ENCODE measurements at places on chromosomes 6 and 20.

DNA sequence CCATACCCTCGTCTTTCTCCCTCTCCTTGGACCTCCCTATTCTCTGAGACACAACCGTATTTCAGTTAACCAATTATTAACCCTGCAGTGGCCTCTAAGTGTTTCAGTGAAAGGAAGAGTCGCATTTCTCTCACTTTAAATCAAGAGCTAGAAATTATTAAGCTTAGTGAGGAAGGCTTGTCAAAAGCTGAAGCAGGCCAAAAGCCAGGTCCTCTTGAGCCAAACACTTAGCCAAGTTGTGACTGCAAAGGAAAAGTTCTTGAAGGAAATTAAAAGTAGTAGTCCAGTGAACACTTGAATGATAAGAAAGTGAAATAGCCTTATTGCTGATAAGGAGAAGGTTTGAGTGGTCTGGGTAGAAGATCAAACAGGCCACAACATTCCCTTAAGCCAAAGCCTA is 58.3 kb downstream of the SNX9 start:
- DNase-seq: no peak

- no peak for DNase-seq
Measured at GRCh38 chr6:130381012-130381411, 15.2 kb downstream of the TMEM200A start.

DNA sequence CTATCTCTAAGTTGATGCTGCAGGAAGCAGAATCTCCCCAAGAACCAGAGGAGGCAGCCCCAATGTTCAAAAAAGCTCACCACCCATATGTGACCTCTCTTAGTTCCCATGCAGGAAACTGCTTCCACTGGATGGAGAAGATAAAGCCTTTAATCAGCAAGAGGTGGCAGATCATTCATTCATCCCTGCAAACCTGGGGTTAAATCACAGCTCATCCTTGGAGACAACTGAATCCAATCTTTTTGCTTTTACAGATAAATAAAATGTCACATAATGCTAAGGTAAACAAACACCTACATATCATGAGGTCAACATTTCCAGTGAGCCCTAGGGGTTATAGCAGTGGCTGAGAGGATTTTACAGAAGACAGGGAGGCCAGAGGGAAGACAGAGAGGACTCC is 112.7 kb upstream of the CD93 start:
- no peak for DNase-seq

GRCh38 chr6:107815846-107816245 is 8.3 kb downstream of the SCML4 start:
- no peak for DNase-seq

- no peak for DNase-seq
Measured at GRCh38 chr6:119669221-119669620, 319.7 kb upstream of the MAN1A1 start.

GRCh38 chr6:17688481-17688880 is 18.2 kb downstream of the NUP153 start:
- DNase-seq: no peak

DNA sequence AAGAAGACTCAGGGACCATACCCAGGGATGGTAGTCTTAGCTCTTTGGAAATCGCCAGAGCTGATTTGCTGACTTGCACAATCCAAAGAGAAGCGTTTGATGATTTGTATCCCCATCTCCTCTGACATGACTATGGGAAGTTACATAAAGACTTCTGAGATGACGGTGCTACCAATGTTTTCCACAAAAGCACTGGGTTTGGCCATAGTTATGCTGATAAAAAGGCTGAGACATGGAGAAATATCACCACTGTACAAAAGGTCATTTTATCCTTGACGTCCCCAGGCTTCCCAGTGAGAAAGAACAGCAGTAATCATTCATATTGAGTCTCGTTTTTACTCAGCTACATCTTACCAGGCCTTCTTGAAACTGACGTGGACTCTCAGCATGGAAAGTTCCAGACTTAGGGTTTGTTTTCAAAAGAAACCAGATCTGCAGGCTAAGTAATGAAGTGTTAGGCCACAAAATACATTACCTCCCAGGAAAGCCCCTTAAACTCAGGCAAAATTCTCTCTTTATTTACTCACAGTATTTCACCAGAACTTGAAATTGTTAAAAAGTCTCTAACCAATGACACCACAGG is 370.3 kb upstream of the JARID2 start:
- DNase-seq: no peak

DNA sequence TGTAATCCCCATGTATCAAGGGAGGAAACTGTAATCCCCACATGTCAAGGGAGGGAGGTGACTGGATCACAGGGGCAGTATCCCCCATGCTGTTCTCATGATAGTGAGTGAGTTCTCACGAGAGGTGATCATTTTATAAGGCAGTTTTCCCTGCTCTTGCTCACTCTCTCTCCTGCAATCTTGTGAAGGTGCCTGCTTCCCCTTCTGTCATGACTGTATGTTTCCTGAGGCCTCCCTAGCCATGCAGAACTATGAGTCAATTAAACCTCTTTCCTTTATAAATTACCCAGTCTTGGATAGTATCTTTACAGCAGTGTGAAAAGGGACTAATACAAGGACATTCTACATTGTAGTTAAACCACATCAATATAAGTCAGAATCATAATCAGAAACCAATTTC is 112.4 kb downstream of the BTBD9 start:
- DNase-seq: no peak

GRCh38 chr20:3011752-3012151 is 31.7 kb upstream of the GNRH2 start:
- no peak for DNase-seq

DNA sequence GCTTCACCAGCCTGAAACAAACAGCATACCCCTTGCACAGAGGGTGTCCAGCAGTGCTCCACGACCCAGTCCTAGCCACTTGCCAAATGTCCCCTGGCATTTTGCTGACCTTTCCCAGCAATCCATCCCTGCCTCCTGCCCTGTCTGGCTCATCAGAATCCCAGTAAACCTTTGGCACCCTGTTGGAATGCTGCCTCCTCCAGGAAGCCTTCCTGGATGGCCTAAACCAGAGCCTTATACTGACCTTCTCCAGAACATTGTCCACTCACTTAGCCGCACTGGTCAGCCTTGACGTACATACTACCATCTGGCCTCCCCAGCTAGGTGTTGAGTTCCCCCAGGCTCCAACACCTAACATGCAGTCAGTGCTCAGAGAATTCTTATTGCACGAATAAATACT is 2.0 kb upstream of the PACSIN1 start:
- DNase-seq: no peak

GRCh38 chr6:45835721-45836437 is 179.8 kb downstream of the CLIC5 start:
- DNase-seq: no peak

DNA sequence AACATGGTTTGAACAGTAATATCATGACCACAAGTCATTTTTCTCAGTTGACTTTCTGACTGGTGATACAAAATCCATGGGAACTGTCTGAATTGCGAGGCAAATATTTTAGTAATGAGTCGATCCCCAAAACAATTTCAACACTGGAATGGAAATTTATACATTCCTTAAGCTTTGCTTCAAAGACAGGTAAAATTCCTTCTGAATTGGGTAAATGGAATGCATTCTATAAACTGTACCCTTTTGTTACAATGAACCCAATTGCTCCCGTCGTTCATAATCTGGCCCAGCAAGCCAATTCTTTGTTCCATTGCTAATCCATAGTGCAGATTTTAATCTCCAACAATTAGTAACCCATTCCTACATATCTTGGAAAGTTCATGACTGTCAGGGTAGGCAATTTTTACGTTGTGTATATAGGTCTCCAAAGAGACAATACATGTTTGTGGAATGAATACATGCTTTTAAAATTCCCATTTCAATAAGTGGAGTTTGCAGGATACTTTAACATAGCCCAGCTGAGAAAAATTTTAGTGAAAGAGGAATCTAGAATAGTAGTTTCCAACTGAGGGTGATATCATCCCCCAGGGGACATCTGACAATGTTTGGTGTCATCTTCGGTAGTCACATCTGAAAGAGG is 32.7 kb downstream of the CYP24A1 start:
- no peak for DNase-seq

DNA sequence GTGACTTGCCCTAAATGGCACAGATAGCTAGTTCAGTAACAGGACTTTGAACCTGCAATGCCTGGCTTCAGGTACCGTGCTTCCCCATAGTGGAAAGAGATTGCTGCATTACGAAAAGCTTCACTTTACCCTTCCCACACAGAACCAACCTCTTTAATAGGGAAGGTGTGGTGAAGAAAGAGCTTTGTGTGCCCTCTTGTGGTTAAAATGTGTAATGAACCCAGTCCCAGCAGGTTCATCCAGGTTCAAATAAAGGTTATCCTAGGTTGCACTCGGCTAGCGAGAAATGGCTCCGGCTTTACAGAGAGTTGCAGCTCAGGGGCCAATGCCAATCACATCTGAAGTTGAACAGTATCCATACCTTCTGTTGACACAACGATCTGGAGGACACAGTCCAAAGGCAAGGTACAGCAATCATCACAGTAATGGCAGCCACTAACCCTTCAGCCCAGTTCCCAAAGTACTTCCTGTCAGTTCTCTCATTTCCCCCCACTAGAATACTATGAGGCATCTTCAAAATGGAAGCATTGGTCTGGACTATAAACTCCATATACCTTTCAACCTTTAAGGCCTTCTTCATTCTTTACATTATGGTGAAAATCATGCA is 3.0 kb downstream of the DEFB115 start:
- DNase-seq: no peak

- no peak for DNase-seq
Measured at GRCh38 chr6:48101290-48101689, 9.7 kb downstream of the PTCHD4 start.

DNA sequence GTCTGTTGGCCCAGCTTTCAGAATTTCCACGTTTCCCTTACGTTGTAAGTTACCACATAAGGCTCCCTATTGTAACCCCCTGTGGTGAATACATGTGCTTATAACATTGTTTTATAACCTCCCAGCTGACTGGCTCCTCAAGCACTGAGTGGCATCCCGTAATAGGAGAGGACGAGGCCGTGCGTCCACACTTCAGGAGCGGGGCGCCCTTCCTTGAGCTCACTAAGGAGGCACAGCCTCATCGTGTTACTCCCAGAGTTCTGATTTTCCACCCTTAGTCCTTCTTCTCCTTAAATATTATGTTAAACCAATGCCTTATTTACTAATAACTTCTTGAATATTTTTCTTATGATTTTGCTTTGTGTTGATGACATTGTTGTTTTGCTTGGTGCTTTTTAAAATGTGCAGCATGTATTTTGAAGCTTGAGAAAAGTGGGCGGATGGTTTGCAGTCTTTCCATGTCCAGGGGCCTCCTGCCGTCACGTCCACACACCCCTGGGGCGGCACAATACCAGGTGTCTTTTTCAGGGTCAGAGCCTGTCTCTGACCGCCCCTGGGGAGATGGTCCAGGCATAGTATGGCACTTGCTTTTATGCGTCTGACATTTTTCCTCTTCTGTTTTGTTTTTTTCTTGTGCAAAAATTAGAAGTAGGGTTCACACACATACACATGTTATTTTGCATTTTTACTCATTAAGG is 181.8 kb downstream of the DLL1 start:
- DNase-seq: no peak

GRCh38 chr6:2102966-2103365 is 142.4 kb downstream of the GMDS start:
- no peak for DNase-seq

GRCh38 chr6:72151742-72152141 is 265.4 kb downstream of the RIMS1 start:
- DNase-seq: no peak

DNA sequence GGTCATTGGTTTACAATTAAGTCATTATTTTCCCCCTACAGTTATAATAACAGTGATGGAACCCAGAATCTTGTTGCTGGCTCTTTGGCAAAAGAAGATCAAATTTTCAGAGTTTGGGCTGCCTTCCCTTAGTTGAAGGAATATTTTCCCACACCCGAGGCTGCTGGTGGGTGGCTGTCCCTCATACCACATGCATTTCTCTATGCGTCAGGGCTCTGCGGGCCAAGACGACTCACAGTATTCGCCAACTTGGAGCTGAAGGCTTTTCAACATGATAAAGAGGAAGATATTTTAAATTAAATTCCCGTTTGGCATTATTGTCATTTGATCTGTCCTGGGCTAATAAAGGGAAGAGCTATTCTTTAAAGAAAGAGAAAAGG is 102.2 kb upstream of the SASH1 start:
- DNase-seq: no peak

DNA sequence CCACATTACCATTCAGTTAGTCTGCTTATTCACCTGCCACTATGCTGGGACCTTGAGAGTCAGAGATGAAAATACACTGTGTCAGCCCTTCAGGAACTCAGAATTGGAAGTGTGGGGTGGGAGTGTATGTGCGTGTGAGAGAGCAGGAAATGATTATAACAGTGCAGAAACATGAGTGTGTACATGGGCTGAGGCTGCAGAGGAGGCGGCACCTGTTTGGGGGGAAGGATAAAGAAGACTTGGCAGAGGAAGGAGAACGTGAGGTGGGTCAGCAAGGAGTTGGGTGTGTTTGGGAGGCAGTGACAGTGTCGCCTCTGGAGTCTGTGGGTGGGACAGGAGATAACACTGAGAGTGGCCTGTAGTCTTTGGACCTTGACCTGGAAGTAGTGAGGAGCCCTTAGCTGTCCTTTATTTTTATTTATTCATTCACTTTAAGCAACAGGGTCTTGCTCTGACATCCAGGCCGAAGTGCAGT is 3.1 kb downstream of the CHMP4B start:
- no peak for DNase-seq

DNA sequence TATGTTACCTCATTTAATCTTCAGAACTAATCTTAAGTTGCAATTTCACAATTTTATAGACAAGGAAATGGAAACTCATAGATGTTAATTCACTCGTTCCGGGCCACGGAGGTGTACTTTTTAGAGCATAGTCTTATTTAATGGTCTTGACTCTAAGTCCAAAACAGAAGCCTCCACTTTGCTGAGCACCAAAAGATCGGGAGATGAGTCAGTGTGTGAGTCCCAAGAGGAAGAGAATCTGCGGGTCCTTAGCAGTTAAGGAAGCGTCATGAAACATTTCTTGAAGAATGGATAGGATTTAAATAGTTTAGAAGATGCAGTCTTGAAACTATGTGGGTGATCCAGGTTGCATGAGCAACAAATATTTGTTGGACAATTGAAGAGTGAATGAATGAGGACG is 231.8 kb upstream of the QKI start:
- no peak for DNase-seq

GRCh38 chr6:52632011-52632410 is 38.9 kb upstream of the TMEM14A start:
- no peak for DNase-seq

DNA sequence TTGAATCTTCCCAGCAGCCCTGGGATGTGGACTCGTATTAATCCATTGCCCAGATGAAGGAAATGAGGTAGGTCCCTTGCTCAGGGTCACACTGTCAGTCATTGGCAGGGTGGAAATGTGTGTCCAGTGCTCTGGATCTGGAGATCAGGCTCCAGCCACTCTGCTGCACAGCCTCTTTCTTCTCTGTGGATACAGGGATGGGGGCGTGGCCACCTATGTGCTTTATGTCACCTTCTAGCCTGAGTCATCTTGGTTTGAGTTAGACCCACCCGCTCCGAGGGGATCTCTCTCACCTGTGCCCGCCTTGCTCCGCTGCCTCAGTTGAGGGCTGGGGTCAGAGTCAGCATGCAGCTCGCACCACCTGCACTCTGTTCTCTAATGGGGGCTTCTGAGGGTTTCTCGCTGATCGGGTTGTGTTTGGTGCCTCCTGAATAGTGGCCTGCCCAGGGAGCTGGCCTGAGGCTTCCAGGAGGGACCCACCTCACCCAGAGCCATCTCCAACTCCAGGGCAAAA is 80.0 kb downstream of the TCP11 start:
- DNase-seq: no peak

GRCh38 chr6:73476723-73477122 is 15.2 kb downstream of the MTO1 start:
- DNase-seq: no peak
